ENCODE measurements at places on chromosomes 2 and 18. TPM values are rescaled to one million over a fixed set of nuclear protein-coding genes. Genes with fewer than 3 reads are reported as not detected.

- no peaks in the 10 kb centered on the region for H3K36me3 ChIP-seq
- no peaks in the 10 kb centered on the region for H3K4me1 ChIP-seq
- DNase-seq, result no peak
- H3K4me3 ChIP-seq, result no peak overlapping the region
- no peaks in the 10 kb centered on the region for H3K27me3 ChIP-seq
- H3K27ac ChIP-seq, result no peak overlapping the region
These were observed 130.6 kb upstream of the CDH7 start for GRCh38 chr18:65620076-65620696.

DNA sequence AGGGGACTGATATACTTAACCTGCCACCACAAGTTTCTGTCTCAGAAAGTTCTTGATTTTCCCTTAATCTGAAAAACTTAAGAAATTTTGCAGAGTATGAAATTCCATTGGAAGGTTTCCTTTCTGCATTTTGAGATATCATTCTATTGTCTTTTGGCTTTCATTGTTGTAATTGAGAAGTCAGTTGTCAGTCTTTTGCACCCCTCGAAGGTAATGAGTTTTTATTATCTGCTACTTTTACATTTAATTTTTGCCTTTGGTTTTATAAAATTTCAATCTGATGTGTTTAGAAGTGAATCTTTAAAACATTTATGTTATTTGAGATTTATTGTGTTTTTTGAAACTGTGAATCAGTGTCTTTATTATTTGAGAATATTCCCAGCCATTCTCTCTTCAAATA is 4.8 kb upstream of the IL36A start:
- H3K27ac ChIP-seq, result no peak overlapping the region
- H3K4me3 ChIP-seq, result no peak overlapping the region
- H3K27me3 ChIP-seq, result no peaks in the 10 kb centered on the region
- peaks cover 18% of the 10 kb centered on the region for H3K4me1 ChIP-seq
- no peaks in the 10 kb centered on the region for H3K36me3 ChIP-seq
- no peak for DNase-seq

ELOA2 gene
- total RNA-seq, result not detected

DNA sequence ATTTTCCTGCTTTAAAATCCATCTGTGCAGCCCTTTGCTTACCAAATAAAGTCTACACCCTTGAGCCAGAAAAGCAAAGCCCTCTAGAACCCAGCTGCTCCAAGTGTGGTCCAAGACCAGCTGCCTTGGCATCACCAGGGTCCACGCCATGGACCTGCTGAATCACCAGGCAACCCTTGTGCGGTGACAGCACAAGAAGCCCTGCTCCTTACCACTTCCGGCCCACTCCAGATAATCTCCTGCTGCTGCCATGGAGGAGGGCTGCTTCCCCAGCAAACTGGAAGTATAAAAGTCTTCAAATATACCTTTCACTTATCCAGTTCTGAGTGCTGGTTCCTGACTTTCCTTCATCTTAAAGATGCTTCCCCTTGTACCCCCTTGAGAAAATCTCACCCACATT is 106.0 kb upstream of the PKDCC start:
- no peak overlapping the region for H3K27ac ChIP-seq
- no peak overlapping the region for H3K4me3 ChIP-seq
- no peaks in the 10 kb centered on the region for H3K4me1 ChIP-seq
- no peak for DNase-seq

- H3K36me3 ChIP-seq, result no peaks in the 10 kb centered on the region
- no peaks in the 10 kb centered on the region for H3K27me3 ChIP-seq
- no peak overlapping the region for H3K27ac ChIP-seq
- H3K4me3 ChIP-seq, result no peak overlapping the region
- no peaks in the 10 kb centered on the region for H3K4me1 ChIP-seq
- DNase-seq, result no peak
These were observed 95.2 kb downstream of the POLE4 start for GRCh38 chr2:75053484-75054112.

GBX2 gene
- not detected for total RNA-seq

- no peak overlapping the region for H3K4me3 ChIP-seq
- no peak overlapping the region for H3K27ac ChIP-seq
- peak; percentile 70 for DNase-seq
These were observed 100.5 kb downstream of the CAPN13 start for GRCh38 chr2:30706534-30707303.

GRCh38 chr2:6167592-6168138 is 475.5 kb downstream of the SOX11 start:
- H3K36me3 ChIP-seq, result no peaks in the 10 kb centered on the region
- no peaks in the 10 kb centered on the region for H3K4me1 ChIP-seq
- no peak overlapping the region for H3K4me3 ChIP-seq
- no peak overlapping the region for H3K27ac ChIP-seq
- DNase-seq, result no peak

- no peak overlapping the region for H3K4me3 ChIP-seq
- H3K27ac ChIP-seq, result no peak overlapping the region
- no peaks in the 10 kb centered on the region for H3K4me1 ChIP-seq
- no peaks in the 10 kb centered on the region for H3K36me3 ChIP-seq
These were observed 85.4 kb downstream of the ARHGEF33 start for GRCh38 chr2:38975042-38975441.

DNA sequence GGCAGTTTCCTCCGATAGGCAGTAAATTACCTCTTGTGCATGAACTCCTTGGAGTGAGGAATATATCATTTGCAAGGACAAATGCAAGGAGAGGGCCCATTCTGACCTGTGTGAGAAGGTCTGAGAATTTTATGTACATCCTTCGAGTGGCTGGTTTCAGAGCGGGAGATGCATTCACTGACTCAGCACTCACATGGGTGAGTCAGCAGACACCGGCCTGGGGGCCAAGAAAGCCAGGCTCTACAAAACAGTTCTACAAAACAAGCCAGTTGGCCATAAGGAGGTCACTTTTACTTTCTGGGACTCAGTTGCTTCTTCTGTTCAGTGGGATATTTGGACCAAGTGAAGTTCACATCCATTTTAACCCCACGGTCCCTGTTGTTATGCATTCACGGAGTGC is 35.3 kb downstream of the CYP26B1 start:
- H3K36me3 ChIP-seq, result no peaks in the 10 kb centered on the region
- no peak overlapping the region for H3K4me3 ChIP-seq
- no peak overlapping the region for H3K27ac ChIP-seq
- H3K27me3 ChIP-seq, result peaks cover 3% of the 10 kb centered on the region

DNA sequence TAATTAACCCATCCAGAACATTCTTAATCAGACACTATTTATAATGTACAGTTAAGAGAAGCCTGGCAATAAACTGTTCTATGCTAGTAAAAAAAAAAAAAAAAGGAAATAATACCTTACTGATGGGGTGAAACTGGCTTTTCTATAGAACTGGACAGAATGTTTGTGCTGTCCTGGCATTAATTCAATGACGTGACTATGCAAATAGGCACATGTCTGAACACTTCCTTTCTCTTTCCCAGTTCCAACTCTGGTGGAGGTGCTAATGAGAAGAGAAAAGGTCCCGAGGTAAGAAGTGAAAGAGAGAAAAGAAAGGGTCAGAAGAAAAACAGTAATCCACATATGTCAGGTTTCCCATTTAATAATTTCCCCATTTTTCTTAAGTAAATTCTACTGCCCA is 508.4 kb downstream of the ZEB2 start:
- H3K4me1 ChIP-seq, result no peaks in the 10 kb centered on the region
- DNase-seq, result no peak
- H3K27me3 ChIP-seq, result no peaks in the 10 kb centered on the region
- no peak overlapping the region for H3K4me3 ChIP-seq
- no peaks in the 10 kb centered on the region for H3K36me3 ChIP-seq
- no peak overlapping the region for H3K27ac ChIP-seq

DNA sequence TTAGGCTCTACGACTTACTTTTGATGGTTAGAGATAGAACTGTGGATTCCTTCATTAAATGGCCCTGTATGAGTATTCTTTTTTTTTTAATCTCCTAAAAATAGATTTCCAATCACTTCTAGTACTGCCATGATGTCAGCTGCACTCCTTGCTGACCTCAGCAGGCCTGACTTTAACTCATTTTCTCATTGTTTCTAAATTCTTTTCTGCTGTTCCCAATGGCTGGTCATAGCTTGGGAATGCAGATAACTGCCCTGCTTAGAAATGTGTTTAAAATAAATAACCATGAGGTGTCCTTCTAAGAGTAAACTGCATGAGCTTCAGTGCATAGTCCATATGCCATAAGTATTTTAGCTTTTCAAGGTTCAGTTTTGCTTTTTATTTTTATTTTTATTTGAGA is 15.7 kb downstream of the CCDC85A start:
- H3K36me3 ChIP-seq, result no peaks in the 10 kb centered on the region
- no peaks in the 10 kb centered on the region for H3K4me1 ChIP-seq
- DNase-seq, result no peak
- H3K4me3 ChIP-seq, result no peak overlapping the region
- H3K27ac ChIP-seq, result no peak overlapping the region
- H3K27me3 ChIP-seq, result no peaks in the 10 kb centered on the region

KCNS3 gene
- total RNA-seq, result not detected

All from T-cell (primary cell).